ENCODE measurements at places on chromosomes 3 and 15.

DNA sequence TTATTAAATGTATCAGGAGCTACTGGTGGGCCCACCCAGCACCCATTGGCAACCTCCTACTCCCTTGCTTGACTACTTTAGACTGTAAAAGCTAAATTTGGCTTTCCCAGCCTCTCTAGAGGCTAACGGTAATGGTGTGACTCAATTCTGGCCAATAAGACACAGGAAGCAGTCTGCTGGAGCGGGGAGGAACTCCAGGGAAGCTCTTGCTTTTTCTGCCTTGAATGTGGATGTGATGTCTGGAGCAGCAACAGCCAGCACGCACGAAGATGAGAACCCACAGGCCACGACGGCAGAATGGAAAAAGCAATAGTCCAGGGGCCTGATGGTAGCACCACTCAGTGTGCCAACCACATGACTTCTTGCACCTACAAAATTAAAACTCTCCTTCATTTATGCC is 39.9 kb downstream of the RAB6B start:
- no peak for DNase-seq

DNA sequence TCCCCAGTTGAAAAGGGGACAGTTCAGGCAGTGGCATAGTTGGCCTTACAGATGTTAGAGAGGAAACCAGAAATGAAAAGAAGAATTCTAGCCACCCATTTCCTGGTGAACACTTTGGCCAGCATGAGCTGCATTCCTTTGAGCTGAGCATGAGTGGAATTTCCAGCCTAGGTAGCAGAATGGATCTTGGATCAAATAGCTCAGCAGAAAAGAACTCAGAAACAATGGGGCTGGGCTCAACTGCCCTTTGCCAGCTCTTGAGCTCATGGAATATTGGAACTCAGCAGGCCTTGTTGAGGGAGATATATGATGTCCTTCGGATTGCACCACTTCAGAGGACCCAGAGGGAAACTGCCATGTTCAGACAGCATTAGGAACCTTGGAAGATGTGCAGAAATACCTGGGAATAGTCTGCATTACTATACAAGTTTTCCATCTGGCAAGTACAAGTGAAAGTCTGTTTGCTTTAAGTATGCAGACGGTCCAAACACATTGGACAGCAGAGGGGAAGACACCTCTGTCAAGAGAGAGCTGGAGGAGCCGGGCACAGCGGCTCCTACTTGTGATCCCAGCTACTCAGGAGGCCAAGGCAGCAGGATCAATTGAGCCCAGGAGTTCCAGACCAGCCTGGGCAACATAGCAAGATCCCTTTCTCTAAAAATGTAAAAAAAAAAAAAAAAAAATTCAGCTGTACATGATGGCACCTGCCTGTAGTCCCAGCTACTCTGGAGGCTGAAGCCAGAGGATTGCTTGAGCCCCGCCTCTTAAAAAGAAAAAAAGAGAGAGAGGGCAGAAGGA is 3.1 kb upstream of the CDV3 start:
- no peak for DNase-seq

GRCh38 chr3:195254454-195255175 is 16.3 kb downstream of the XXYLT1 start:
- DNase-seq: no peak

DNA sequence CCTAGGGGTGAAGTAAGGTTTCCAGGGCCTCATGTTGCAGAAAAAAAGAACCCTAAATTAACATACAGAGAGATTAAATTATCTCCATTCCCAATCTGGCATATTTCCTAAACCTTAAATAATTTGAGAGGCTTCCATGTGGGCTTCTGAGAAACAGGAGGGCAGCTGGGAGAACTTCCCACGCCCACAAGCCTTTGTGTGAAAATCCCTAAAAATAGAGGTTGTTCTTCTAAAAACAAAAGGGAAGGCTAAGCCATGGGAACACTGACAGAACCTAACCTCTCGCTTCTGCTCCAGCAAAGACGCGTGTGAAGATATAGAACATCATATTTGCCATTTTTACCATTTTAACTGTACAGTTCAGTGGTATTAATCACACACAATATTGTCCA is 812 bp upstream of the SLC12A8 start:
- no peak for DNase-seq

DNA sequence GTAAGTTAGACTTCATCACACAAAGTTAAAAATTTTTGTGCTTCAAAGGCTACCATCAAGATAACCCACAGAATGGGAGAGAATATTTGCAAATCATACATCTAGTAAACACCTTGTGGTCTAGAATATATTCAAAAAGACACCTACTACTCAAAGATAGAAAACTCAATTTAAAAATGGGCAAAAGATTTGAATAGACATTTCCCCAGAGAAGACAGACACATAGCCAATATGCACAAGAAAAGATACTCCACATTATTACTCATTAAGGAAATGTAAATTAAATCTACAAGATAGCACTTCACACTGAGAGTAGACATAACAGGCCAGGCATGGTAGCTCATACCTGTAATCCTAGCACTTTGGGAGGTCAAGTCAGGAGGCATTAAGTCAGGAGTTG is 87.8 kb upstream of the MANF start:
- no peak for DNase-seq

DNA sequence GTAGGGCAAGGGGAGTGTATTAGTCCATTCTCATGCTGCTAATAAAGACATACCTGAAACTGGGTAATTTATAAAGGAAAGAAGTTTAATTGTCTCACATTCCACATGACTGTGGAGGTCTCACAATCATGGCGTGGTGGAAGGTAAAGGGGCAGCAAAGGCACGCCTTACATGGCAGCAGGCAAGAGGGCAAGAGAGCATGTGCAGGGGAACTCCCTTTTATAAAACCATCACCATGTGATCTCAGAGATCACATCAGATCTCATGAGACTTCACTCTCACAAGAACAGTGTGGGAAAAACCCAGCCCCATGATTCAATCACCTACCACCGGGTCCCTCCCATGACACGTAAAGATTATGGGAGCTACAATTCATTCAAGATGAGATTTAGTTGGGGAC is 41.4 kb downstream of the SUMF1 start:
- DNase-seq: peak; percentile 54

DNA sequence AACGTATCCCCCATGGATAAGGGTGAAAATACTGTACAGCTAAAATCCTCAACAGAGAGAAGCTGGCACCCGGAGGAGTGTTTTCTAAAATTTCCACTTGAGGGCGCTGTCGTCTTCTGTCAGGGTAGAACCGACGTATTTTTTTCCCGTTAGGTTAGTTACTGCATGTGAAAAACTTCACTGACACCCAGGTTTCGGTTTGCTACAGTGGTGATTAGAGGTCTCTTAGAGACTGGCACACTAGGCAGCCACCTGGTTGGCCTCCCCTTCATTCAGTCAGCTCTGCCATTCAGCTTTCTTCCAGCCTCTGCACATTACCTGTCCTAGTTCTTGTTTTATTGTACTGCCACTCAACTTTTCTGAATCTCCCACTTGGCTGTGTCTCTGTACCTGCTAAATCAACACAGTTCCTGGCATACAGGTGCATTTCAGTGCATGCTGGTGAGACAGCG is 18.4 kb downstream of the CCK start:
- peak; percentile 67 for DNase-seq

GRCh38 chr3:112038863-112039262 is 4.3 kb downstream of the TMPRSS7 start:
- no peak for DNase-seq

DNA sequence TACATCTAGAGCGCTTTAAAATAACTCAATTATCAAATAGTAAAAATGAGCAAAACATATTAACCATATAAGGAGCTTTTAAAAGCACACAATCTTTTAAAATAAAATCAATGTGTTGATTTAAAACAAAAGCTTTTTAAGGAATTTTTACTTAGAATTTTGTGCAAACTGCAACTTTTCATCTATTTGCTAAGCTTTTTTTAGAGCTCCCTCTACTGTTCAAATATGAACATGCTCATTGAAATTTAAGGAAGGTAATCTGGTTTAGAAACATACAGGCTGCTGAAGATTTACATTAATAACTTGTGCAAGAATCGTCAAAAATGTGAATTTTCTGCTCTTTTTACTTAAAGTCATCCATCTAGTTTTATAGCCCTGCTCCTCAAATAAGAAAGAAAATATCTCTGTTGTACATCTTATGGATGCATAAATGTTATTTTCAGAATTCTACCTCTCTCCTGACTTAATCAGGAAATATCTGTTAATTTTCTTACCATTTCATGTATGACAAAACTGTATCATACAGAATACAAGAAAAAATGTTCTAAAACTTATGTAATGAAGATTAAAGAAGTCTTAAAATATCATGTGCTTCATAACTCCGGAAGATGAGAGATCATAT is 469.4 kb upstream of the ROBO2 start:
- DNase-seq: no peak

GRCh38 chr3:14358426-14359211 is 43.8 kb upstream of the SLC6A6 start:
- no peak for DNase-seq

DNA sequence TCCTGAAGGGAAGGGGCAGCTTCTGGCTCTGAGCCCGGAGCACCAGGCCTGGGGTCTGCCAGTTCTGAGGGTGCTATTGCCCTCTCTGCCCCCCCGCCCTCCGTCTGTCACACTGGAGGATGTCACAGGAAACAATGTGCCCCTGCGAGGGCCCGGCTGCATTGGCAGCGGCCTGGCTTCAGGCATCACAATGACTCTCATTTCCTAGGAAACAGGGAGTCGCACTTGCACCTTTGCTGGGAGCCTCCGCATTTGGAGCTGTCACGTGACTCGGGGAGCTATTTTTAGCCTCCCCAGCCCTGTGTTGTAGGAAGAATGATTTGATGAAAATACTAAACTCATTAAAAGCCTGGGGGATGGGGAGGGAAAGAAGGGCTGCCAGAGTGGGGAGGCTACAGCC is 518.9 kb downstream of the SHQ1 start:
- DNase-seq: no peak

DNA sequence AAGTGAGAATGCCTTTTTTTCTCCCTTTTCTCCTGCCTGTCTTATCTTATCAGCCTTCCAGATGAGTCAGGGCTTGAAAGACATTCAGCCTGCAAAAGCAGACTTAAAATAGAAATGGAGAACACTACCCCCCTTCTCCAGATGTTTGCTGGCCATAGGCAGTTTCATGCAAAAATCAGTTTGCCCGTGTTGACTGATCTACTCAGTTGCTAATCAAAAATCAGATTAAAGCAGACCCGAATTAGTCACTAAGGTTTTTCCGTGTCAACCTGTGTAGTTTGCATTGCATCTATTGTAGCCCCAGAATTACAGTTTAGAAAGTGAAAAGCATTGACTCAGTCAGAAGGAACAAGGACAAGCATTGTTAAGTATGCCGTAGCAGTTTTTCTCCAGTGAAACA is 56.2 kb downstream of the IL5RA start:
- DNase-seq: no peak

- no peak for DNase-seq
Observed at GRCh38 chr15:101458908-101459578, 30.5 kb downstream of the PCSK6 start.

- DNase-seq: no peak
Observed at GRCh38 chr15:74129586-74130154, 716 bp upstream of the ISLR2 start.

Measured in stimulated activated CD4-positive, alpha-beta T cell treated with anti-CD3 and anti-CD28 coated beads, Interleukin-4, amount 100 ng/mL, for 24 hours (primary cell).